Activated CD4-positive, CD25-positive, alpha-beta regulatory T cell treated with anti-CD3 and anti-CD28 coated beads, Interleukin-2, amount 50 U/mL, for 24 hours (primary cell): ENCODE measurements at places on chromosomes 1 and 21.

- no peak for ATAC-seq
Observed at GRCh38 chr1:163069655-163070277, 605 bp downstream of the RGS4 start.

GRCh38 chr1:189524501-189524900 lies 953.2 kb downstream of the BRINP3 start:
- ATAC-seq = no peak

- peak; percentile 50 for ATAC-seq
Observed at GRCh38 chr1:205772607-205773032, 2.7 kb downstream of the RAB29 start.

- no peak for ATAC-seq
Observed at GRCh38 chr1:17599291-17599953, 59.9 kb downstream of the ARHGEF10L start.

- no peak for ATAC-seq
Observed at GRCh38 chr1:234732671-234733390, 122.9 kb upstream of the IRF2BP2 start.

GRCh38 chr1:162157469-162157868 lies 88.0 kb downstream of the NOS1AP start:
- ATAC-seq = no peak

DNA sequence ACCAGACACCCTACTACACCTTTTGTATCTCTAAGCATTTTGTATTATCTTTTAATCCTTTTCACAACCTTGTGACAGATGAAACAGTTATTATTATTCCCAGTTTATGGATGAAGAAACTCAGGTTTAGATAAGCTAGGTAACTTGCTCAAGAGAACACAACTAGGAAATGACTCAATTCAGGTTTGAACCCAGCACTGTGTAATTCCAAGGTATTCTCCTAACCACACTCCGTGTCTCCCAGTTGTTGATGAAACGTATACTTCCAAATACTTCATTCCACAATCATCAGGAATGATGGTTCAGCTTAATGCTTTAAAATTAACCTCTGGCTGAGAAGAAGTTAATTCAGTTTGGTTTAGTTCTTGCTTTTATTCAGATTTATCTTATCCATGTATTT lies 51.7 kb upstream of the MRPS6 start:
- ATAC-seq = no peak

GRCh38 chr1:6962996-6963911 lies 178.0 kb downstream of the CAMTA1 start:
- ATAC-seq = peak; percentile 43

DNA sequence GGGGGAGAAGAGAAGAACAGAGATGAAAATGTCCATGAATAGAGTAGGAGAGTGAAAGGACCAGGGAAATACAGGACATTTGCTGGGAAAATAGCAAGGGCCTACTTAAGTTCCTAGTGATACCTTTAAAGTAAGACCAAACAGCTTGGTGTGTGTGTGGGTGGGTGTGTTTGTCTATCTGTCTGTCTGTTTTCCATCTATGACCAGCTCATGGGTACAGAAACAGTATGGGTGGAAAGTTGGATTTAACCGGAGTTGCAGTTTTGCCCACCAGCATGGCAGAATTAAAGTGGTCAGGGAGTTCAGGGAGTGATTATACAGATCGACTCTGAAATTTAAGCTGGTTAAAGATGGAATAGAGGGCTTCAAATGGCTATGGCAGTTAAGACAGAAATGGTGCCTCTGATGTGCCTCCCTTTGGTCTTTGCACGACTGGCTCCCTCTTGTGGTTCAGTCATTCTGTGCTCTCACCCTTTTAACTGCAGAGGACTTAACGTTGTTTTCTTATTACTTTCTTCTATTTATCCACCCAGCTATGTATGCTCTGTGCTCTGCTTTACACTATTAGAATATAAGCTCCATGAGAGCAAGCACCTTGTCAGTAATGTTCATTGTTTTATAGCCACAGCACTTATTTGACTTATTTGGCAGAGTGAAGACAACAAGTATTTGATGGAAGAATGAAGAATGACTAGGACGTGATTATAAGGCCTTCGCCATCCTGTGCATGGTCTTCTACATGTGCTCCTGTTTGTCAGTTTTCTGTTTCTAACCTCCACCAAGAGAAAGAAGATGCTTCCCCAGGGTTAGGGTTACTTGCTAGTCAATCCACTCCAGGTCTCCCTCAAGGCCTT lies 72.7 kb upstream of the AK4 start:
- ATAC-seq = peak; percentile 83

- ATAC-seq = peak; percentile 26
Observed at GRCh38 chr1:16012590-16013219, 5.1 kb downstream of the HSPB7 start.

- no peak for ATAC-seq
Observed at GRCh38 chr1:21435646-21436487, 4.1 kb upstream of the NBPF3 start.

DNA sequence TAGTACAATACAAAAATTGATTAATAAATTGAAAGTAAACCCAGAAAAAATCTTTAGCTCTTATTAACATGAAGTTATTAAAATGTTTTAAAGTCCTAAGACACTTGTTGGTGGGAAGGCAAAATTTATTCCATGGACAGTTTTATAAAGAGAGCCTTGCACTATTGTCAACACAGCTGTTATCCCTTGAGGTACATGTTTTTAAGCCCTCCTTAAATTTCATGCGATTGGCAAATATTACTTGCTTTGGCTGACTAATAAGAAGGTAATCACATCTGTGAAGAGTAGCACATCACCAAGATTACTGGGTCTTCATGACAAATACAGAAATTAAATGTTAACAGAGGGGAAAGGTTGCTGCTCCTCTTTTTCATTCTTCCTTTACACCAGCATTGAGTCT lies 611.1 kb downstream of the BRINP3 start:
- no peak for ATAC-seq

GRCh38 chr1:65952696-65953095 lies 160.0 kb downstream of the PDE4B start:
- ATAC-seq = peak; percentile 79

GRCh38 chr1:61452176-61453035 lies 272.5 kb downstream of the TM2D1 start:
- ATAC-seq = no peak

- ATAC-seq = no peak
Observed at GRCh38 chr1:93992190-93992589, 83.0 kb upstream of the GCLM start.

DNA sequence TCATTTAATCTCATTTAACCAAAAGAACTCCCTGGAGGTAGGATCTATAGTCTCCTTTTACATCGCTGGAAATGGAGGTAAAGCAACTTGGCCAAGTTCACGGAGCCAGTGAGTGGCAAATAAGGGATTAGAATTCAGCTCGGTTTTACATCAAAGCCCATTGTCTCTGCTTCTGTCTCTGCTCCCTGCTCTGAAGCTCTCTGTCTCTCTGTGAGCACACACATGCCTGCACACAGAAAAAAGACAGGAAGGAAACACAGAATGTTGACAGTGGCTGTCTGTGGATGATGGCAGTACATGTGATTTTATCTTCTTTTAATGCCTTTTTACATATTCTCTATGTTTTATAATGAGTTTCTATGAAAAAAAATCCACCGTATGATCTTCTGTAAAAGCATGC lies 8.9 kb upstream of the DHRS3 start:
- no peak for ATAC-seq

- no peak for ATAC-seq
Observed at GRCh38 chr1:162977944-162978568, 91.1 kb upstream of the RGS4 start.

- peak; percentile 24 for ATAC-seq
Observed at GRCh38 chr1:169707912-169708604, 3.4 kb downstream of the SELL start.

GRCh38 chr1:193940176-193940575 lies 753.8 kb upstream of the B3GALT2 start:
- ATAC-seq = no peak

GRCh38 chr1:198910816-198911215 lies 272.0 kb downstream of the PTPRC start:
- ATAC-seq = no peak

GRCh38 chr21:32189688-32190483 lies 89.0 kb downstream of the MIS18A start:
- no peak for ATAC-seq

- no peak for ATAC-seq
Observed at GRCh38 chr1:156749419-156750118, 1.9 kb downstream of the HDGF start.

- ATAC-seq = no peak
Observed at GRCh38 chr1:162060314-162060713, 9.2 kb upstream of the NOS1AP start.

DNA sequence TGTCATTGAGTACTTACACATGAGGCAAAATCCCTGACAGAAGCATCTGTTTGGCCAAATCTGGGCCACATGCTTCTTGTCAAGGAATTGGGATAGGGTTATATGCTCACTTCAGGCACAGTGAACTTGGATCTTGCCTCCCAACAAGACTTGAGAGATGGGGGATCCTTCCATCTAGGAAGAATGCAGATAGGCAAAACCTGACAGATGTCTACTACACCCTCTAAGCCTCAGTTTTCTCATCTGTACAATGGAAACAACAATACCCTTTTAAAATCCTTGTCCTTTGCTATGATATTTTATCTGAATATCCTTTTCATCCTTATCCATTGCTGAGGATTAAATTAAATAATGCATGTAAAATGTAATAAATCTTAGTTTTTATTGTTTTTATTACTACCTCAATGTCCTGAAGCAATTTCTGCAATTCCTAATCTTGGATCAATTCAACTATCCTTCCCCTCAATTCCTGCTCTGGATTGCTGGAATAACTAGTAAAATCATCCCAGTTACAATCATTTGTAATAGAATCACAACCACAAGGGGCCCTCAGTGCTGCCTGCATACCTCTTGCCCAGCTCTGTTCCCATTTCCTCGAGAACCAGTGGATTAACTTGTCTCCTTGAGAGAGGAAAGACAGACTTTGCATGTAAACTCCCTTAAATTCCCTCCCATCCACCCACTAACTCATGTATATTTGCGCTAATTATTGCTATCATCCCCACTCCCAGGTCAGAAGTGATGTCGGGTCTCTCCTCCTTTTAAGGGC lies 8.1 kb upstream of the XPR1 start:
- no peak for ATAC-seq

- ATAC-seq = no peak
Observed at GRCh38 chr1:187408212-187409004, 579.7 kb downstream of the PLA2G4A start.

DNA sequence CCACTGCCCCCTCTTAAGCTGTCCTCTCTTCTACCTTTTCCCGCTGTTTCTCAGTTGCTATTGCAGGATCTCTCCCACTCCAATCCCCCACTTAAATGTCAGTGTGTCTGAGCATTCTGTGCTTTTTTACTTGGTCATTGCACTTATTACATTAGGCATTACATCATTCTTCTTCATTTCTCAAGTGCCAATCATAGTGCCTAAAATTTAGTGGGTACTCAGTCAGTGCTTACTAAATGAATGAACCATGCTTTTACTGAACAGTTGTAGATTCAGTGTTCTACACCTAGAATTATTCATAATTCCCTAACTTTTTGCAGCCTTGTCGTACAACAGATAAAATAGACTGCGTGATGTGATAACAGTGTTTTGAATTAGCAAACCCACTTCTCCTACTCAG lies 19.4 kb downstream of the ARMH1 start:
- ATAC-seq = no peak

DNA sequence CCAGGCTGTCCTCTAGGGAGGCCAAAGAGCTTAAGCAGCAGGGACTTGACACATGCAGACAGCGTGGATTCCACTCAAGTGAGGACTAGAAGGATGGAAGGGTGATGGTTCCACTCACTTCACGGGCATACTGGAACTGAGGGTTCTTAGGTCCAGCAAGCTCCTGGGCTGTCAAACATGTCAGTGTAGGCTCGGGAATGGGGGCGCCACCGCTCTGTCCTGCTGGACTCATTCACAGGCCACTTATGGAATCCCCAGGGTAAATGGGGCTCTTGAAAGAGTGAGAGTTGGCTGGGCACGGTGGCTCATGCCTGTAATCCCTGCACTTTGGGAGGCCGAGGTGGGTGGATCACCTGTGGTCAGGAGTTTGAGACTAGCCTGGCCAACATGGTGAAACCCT lies 27.7 kb upstream of the CSF3R start:
- no peak for ATAC-seq

- ATAC-seq = no peak
Observed at GRCh38 chr21:14862794-14863720, 201.7 kb downstream of the NRIP1 start.

DNA sequence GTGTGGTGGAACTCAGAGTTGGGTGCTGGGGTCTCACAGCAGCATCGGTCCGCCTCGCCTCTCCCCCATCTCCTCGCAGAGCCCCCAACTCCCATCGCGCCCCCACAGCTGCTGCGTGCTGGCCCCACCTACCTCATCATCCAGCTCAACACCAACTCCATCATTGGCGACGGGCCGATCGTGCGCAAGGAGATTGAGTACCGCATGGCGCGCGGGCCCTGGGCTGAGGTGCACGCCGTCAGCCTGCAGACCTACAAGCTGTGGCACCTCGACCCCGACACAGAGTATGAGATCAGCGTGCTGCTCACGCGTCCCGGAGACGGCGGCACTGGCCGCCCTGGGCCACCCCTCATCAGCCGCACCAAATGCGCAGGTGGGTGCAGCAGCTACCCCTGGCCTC lies 24.2 kb downstream of the PTPRU start:
- ATAC-seq = no peak

DNA sequence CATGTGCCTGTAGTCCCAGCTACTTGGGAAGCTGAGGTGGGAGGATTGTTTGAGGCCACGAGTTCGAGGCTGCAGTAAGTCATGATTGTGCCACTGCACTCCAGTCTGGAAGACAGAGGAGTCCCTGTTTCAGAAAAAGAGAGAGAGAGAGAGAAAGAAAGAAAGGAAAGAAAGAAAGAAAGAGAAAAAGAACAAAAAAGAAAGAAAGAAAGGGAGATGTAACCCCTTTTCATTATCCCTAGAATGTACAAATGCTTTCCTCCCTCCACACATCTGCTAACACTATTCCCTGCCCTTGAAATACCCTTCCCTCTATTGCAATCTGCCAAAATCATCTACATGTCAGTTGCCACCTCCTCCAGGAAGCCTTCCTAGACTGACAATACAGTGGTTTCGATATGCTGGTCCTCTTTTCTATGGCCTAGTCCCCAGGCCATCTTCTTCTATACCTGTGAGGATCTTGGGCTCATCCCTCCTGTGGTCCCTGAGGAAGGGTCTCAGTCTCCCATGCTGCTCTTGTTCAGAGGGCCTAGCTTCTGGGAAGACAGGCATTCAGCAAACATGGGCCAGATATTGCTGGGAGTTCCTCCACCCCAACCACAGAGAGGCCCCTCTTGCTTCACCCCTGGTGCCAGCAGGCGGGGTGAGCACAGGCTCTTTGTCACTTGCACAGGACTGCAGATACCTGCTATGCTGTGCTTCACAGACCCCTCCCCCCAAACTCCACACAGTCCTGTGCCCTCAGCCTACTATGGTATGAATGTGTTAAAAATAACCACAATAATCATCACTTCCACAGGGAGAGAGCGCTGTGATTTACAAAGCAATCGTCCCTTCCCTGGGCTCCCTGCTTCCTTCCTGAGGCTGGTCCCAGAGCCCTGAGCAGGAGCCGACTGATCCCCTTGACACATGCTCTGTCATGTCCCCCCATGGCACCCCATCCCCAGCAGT lies 14.1 kb downstream of the ADGRB2 start:
- ATAC-seq = no peak
